ENCODE measurements at places on chromosomes 6 and 20. TPM values are rescaled to one million over a fixed set of nuclear protein-coding genes. Genes with fewer than 3 reads are reported as not detected.

The BIRC7 gene
- total RNA-seq = not detected

The PRR18 gene
- 0.23 TPM for total RNA-seq

The ELOVL4 gene
- 2.1 TPM for total RNA-seq

The PLCB4 gene
- 30.7 TPM for total RNA-seq

The SLC12A5 gene
- not detected for total RNA-seq

The CCDC170 gene
- total RNA-seq = 0.57 TPM

The CARMIL1 gene
- total RNA-seq = 10.9 TPM

The CD109 gene
- 12.1 TPM for total RNA-seq

The MACROD2 gene
- total RNA-seq = 1.4 TPM

The C6orf118 gene
- 0.42 TPM for total RNA-seq

The ADISSP gene
- 56.5 TPM for total RNA-seq

The NKX2-4 gene
- total RNA-seq = not detected

The HLA-DOB gene
- total RNA-seq = not detected

The SEMG1 gene
- total RNA-seq = not detected

The C6orf132 gene
- total RNA-seq = 1.6 TPM

The RBM24 gene
- total RNA-seq = 25.5 TPM

The FAM83B gene
- not detected for total RNA-seq

The VSTM2L gene
- total RNA-seq = 11.1 TPM

The CST7 gene
- 1.2 TPM for total RNA-seq

The GGT7 gene
- 9.3 TPM for total RNA-seq

The RFX6 gene
- total RNA-seq = not detected

The LAMA4 gene
- total RNA-seq = 261 TPM

The OPRM1 gene
- total RNA-seq = 0.66 TPM

The AVP gene
- not detected for total RNA-seq

The PRPH2 gene
- total RNA-seq = 0.42 TPM

The LGSN gene
- not detected for total RNA-seq

The ENPP5 gene
- 0.46 TPM for total RNA-seq

The PDYN gene
- not detected for total RNA-seq

The ANKEF1 gene
- 1.5 TPM for total RNA-seq

The DEFB126 gene
- not detected for total RNA-seq

The GHRH gene
- not detected for total RNA-seq

The IMPG1 gene
- total RNA-seq = not detected

The LST1 gene
- 5.7 TPM for total RNA-seq

The PAX1 gene
- not detected for total RNA-seq

The FAM110A gene
- total RNA-seq = 2.9 TPM

The ULBP3 gene
- total RNA-seq = 0.86 TPM

The ZSCAN31 gene
- 13.1 TPM for total RNA-seq

The SLC22A3 gene
- 16.8 TPM for total RNA-seq

The FOXC1 gene
- 18.2 TPM for total RNA-seq

The KIAA0408 gene
- total RNA-seq = 34.2 TPM

The FOXQ1 gene
- 3.2 TPM for total RNA-seq

The TUBB gene
- total RNA-seq = 224 TPM

The HLA-DRA gene
- 223 TPM for total RNA-seq

The PTCRA gene
- total RNA-seq = not detected

The SNAP25 gene
- total RNA-seq = 3.6 TPM

The CPXM1 gene
- 1.3 TPM for total RNA-seq

The RIMS4 gene
- 1.8 TPM for total RNA-seq

The RBPJL gene
- total RNA-seq = not detected

The EPB41L1 gene
- 28.1 TPM for total RNA-seq

The HACE1 gene
- total RNA-seq = 17.4 TPM

The FIG4 gene
- total RNA-seq = 19.9 TPM

The CAGE1 gene
- total RNA-seq = not detected

The LKAAEAR1 gene
- not detected for total RNA-seq
